ENCODE measurements at places on chromosomes 3 and 15.

DNA sequence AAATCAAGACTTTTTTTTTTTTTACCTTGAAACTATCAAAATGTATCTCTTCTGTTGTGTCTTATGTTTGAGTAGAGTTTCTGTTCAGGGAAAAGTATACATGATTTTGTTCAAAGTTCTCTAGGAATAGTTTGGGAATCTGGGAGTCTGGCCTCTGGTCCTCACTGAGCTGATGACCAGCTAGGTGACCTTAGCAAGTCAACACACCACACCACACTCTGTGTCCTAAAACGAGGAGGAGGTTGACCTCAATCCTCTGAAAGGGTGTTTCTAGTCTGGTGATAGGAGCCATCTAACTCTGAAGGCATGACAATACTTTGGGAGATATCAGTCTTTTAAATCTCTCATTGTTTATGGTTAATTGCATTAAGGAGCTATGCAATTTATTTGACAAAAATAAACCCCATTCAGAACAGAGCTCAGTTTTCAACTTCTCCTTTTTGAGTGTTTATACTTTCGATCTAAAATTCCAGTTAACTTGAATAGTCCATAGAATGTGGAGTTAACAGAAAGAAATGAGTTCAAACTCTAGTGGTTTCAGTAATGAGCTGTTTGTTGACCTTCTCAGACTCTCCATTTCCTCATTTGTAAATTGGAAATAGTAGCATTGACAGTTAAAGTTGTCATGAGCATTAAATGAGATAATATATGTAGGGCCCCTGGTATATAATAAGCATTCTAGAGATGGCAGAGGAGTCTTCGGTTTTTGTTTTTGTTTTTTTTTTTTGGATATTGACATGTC lies 112.2 kb upstream of the LRRN1 start:
- no peak for DNase-seq

GRCh38 chr3:117411971-117412370 lies 702.4 kb downstream of the TUSC7 start:
- no peak for DNase-seq

DNA sequence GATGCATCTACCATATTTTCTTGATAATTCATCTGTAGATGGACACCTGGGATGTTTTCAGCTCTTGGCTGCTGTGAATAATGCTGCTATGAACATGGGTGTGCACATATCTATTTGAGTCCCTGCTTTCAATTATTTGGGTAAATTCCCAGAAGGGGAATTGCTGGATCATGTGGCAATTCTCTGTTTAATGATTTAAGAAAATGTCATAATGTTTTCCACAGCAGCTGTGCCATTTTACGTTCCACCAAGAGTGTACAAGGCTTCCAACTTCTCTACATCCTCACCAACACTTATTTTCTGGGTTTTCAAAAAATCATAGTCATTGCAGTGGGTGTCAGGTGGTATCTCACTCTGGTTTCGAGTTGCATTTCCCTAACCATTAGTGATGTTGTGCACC lies 64.4 kb downstream of the NSMCE3 start:
- DNase-seq = no peak

DNA sequence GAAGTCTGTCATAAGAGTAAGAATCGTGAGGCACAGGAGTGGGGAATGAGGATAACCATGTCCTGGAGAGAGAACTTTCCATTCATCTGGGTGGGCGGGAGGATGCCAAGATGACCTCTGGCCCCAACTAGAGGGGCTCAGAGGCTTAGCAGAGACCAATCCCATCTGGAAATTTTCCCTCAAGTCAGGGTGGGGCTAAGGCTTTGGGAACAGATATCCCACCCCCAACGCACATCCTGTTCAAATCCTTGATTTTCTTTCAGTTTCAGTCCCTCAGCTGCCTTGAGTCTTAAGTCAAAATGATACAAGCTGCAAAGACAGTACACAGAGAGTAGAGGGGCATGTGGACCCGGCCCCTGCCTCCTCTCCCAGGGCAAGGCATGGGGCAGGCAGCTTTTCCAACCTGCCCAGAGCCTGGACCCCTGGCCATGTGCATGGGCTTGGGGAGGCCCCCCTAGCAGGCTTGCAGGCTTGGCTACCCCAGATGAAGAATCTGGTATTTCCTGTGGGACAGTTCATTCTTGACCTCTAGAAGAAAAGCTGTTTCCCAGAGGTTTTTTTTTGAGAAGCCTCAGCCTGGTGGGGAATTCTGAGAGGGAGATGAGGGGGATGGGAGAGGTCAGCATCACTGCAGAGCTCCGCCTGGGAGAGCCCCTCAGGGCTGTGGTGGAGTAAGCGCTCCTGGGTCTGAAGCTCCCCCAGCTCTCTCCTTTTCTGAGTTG lies 109.7 kb upstream of the HACD2 start:
- DNase-seq = no peak

DNA sequence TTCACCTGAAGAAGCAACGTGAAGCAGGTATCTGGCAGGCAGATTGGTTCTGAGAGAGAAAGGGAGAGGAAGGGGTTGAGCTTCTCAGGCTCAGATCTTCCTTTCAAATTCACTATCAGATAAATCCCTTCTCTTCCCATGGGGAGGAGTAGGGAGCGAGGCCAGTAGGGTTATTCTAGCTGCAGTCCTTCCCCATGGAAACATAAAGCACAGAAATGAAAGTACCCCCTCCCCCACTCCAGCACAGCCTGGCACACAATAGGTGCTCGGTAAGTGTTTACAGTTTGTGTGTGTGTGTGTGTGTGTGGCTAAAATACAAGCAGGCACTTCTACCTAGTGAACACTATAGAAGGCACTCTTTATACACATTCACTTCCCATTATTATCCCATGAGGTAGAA lies 20.8 kb upstream of the VPS8 start:
- DNase-seq = no peak

GRCh38 chr15:92681141-92681631 lies 25.6 kb upstream of the FAM174B start:
- DNase-seq = no peak

DNA sequence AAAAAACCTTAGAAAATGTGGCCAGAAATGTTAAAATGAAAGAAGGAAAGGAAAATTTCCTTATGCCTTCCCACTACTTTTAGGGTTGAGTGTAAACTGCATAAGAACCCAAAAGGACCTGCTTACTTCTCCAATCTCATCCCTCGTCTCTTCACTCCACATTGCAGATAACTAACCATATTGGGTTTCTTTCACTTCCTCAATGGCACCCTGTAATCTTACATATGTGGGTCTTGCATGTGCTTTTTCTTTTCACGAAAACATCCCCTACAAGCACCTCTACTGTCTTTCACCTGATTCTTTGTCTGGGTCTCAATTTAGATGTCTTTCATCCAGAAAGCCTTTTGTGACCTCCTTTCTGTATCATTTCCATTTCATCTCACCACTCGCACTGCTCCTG lies 23.1 kb downstream of the EOMES start:
- DNase-seq = no peak

GRCh38 chr3:11162401-11163345 lies 8.4 kb downstream of the HRH1 start:
- DNase-seq = no peak

GRCh38 chr15:93035953-93036810 lies 52.8 kb downstream of the RGMA start:
- DNase-seq = no peak

DNA sequence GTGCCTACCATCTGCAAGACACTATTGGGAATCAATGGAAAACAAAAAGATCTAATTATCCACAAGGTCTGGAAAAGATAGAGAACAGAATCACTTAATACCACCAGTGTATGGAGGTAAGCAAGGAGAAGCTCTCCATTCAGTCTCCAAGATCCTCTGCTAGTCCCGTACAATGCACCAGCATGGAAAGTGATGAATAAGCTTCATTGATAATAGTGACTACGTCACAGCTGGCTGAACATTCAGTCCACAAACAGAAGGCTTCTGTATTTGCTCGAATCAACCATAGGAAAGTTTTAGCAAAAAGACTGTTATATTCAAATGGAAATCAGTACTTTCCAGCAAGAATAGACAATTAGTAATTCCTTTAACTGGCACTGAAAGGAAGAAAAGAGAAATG lies 42.9 kb downstream of the IGSF11 start:
- DNase-seq = no peak

GRCh38 chr15:35181538-35181937 lies 96.4 kb upstream of the NANOGP8 start:
- DNase-seq = no peak

- DNase-seq = no peak
Measured at GRCh38 chr15:70923311-70924080, 30.9 kb downstream of the LRRC49 start.

DNA sequence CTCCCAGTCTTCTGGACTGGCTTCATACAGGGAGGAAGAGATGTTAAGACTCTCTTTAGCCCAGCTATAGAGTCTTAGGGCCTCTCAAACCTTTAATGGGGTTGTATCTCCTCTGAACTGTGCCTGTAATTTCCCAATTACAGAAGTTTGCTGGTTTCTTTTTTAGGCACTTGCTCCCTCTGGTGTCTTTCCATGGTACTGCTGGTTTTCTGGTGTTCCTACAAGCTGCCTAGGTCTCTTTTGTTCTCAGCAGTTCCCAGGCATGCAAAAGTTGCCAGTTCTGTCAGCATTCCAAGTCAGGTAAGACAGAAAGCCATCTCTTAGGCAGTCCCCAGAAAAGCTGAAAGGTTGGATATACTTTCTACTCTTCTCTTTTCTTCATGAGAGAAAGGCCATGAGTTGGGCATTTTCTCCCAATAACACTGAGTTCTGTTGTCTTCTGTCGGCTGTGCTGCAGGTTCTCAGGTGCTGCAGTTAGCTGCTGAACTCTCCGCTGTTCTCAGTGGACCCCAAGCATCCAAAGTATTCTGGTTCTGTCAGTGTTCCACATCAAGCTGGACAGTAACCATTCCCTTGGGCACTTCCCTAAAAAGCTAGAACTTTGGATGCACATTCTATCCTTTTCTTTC lies 54.4 kb upstream of the EHHADH start:
- peak; percentile 77 for DNase-seq

- DNase-seq = no peak
Measured at GRCh38 chr3:122427857-122428471, 12.1 kb upstream of the WDR5B start.

GRCh38 chr3:69541711-69542088 lies 155.8 kb upstream of the FRMD4B start:
- no peak for DNase-seq

DNA sequence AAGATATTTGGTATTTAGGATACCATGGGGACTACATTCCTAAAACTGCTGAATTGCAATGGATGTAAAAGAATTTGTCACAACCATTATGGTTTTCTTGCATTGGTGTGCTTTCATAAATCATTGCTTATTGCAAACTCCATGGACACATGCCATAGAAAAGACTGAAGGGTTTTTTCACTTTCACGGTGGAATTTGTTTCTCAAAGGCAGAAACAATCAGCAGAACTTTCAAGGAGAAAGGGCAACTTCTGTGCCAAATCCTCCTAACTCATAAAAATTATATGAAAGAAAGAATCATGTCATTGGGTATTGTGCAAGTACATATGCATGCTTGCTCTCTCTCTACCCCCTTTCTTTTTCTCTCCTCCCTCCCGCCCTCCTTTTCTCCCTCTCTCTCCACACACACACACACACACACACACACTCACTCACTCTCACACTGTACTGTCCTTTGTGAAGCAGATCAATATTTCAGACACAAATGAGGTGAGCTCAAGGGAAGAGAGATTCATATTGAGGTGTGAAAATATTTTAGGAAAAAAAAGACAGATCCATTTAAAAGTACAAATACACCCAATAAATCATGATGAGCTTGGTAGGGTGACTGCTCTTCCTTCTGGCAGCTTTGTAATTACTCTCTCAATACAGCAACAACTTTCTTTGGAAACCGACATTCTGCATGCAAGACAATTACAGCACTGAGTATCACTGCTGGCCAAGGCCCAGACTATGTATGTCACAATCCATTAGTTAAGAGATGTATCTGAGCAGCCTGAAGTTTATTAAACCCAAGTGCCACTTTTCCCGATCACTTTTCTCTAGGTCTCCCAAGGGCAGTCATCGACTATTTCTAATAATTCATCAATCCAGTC lies 492.6 kb downstream of the TUSC7 start:
- DNase-seq = no peak

DNA sequence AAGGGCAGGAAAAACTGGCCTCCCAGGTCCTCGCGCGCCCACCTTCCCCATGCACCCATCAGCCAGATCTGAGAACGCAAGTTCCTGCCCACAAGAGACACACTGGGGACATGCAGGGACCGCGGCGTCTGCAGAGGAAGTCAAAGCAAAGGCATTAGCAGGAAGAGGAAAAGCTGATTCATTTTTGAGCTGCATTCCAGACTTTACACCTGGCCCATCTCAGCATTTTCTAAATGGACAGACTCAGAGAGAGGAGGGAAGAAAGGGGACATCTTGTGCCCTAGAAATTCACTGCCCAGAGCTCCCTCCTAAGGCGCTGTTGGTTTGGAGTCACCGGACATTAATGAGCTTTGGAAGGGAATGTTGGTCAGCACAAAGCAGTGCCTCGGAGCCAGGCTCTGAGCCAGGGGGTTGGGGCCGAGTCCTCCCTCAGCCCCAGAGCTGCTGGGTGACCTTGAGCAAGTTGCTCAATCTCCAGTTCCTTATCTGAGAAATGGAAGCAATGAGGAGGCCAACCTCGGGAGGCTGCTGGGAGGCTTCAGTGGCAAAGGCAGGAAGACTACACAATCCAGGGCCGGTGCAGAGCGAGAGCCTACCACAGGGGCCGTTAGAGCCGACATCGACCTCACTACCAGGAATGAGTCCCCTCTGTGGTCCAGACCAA lies 150.5 kb upstream of the IQSEC1 start:
- DNase-seq = no peak

- no peak for DNase-seq
Measured at GRCh38 chr15:69323893-69324430, 25.2 kb downstream of the PAQR5 start.

GRCh38 chr15:99324082-99324620 lies 72.9 kb downstream of the LRRC28 start:
- no peak for DNase-seq

GRCh38 chr3:146621723-146622122 lies 16.6 kb upstream of the PLSCR5 start:
- no peak for DNase-seq

- no peak for DNase-seq
Measured at GRCh38 chr3:67521053-67521646, 133.3 kb downstream of the SUCLG2 start.

- DNase-seq = no peak
Measured at GRCh38 chr15:75456710-75457109, 5.2 kb upstream of the SIN3A start.

GRCh38 chr15:74384881-74385643 lies 17.6 kb upstream of the CYP11A1 start:
- no peak for DNase-seq

GRCh38 chr15:66702787-66703539 lies 927 bp downstream of the SMAD6 start:
- no peak for DNase-seq

DNA sequence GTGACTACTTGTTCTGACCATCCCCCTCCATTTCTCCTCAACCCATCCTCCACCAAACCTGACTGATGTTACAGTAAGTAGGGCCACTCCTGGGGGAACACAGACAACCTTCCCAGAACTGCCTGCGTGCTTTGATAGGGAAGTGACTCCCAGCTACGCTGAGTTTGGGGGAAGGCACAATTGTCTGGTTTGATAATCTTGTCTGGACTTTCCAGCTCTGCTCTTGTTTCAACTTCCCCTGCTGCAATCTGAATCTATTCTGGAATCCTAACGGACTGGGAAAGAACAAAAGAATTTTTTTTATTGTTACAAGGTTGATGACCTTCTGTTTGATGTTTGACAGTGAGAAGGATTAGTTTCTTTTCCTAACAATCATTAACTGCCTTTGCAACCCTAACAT lies 895.6 kb downstream of the ROBO1 start:
- DNase-seq = no peak

- no peak for DNase-seq
Measured at GRCh38 chr15:96028620-96029019, 301.9 kb upstream of the NR2F2 start.
